ENCODE measurements at places on chromosomes 13 and 19. TPM values are rescaled to one million over a fixed set of nuclear protein-coding genes. Genes with fewer than 3 reads are reported as not detected.
A peak's percentile ranks its signal among the peaks of the same experiment; 100 is the strongest.

Gene PRODH2
- total RNA-seq, result not detected

DNA sequence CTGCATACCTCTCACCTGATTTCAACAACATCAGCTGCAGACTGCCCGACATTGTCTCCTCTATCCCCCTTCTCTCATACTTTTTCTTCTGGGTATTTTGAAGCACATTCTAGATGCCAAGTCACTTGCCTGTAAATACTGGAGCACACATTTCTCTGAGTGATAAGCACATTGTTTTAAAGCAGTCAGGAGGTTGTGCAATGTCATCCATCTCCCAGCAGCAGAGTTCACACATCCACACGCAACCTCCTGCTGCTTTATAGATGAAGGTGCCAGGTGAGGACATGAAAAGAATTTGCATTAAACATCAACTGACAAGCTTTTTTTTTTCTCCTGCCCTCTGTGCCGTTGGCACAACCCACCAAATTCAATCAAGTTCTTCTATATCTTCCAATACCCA, 5.5 kb downstream of the UPK1A start:
- no peak for DNase-seq

Gene KCTD15
- 0.67 TPM for total RNA-seq

Gene KLK3
- not detected for total RNA-seq

- peak; percentile 85 for DNase-seq
Observed at GRCh38 chr19:13784731-13785452, 10.4 kb upstream of the ZSWIM4 start.

Gene ZNF14
- total RNA-seq, result 6.9 TPM

- DNase-seq, result no peak
Observed at GRCh38 chr13:51993713-51994112, 17.5 kb downstream of the ATP7B start.

DNA sequence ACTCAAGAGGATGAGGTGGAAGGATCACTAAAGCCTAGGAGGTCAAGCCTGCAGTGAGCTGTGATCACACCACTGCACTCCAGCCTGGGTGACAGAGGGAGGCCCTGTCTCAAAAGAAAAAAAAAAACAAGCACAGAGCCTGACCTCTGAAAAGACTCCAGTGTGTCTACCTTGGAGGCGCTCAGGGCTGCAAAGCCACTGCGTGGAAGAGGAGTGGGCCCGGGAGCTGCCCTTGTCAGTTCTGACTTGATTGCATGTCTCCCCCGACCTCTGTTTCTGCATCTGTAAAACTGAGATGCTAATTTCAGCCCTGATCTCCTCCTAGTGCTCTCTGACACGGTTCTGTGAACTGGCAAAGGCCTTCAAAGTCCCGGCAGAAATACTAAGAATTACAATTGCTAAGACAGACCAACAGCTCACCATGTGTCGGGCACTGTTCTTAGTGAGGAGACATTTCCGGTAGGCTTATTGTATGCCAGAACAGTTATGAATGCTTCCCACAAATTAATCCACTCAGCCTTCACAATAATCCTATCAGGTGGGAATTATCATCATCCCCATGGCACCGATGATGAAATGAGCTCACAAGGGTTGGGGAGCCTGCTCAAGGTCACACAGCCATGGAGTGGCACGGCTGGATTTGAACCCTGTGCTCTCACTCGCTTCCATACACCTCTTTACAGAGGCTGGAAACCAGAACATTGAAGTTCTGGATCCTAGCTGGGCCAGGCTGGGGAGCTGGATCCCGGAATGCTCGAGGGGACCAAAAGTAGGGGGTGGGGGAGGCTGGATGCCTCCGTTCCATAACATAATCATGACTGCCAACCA, 3.5 kb downstream of the AKT2 start:
- no peak for DNase-seq

DNA sequence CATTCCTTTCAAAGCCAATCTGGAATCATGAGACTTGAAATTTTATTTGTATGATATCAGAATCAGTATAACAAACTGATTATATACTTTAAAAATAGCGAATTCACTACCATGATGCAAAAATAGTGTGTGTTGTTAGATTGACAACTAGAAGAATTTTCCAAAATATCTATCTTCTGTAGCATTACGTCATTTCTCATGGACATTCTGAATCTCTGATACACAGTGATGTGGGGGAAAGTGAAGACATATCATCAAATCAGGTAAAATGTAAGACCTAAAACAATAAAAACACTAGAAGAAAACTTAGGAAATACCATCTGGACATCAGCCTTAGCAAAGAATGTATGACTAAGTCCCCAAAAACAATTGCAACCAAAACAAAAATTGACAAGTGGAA, 1292.0 kb upstream of the PCDH9 start:
- no peak for DNase-seq

GRCh38 chr19:900302-901111, 7.2 kb downstream of the RNU6-9 start:
- peak; percentile 58 for DNase-seq

DNA sequence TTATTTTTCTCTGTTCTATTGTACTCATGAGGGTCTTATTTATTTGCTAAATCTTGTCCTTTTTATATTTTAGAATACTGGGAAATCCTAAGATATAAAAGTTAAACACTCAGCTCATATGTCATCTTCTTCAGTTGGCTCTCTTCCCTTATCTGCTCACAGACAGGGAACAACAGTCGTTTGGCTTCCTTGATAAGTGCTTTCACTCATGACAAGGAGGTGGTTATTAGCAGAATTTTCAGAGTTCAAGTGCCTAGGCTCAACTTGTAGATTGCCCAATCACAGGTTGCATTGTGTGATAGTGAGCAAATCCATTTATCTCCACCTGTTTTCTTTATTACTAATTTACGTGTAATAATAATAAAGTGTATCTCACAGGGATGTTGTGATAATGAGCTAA, 620.3 kb upstream of the PCDH20 start:
- no peak for DNase-seq

GRCh38 chr19:40219721-40220276, 1.6 kb upstream of the TTC9B start:
- DNase-seq, result no peak

Data from activated CD8-positive, alpha-beta memory T cell treated with anti-CD3 and anti-CD28 coated beads, Interleukin-2, amount 10 ng/mL, durations not matched to agents 7 days and 5 days (primary cell).